ENCODE measurements at places on chromosomes 4 and X. TPM values are rescaled to one million over a fixed set of nuclear protein-coding genes. Genes with fewer than 3 reads are reported as not detected.

The STPG2 gene
- total RNA-seq, result not detected

- DNase-seq, result no peak
Observed at GRCh38 chr4:71426381-71427042, 87.7 kb downstream of the SLC4A4 start.

- no peak for DNase-seq
Observed at GRCh38 chrX:82998163-82998562, 509.9 kb upstream of the POU3F4 start.

DNA sequence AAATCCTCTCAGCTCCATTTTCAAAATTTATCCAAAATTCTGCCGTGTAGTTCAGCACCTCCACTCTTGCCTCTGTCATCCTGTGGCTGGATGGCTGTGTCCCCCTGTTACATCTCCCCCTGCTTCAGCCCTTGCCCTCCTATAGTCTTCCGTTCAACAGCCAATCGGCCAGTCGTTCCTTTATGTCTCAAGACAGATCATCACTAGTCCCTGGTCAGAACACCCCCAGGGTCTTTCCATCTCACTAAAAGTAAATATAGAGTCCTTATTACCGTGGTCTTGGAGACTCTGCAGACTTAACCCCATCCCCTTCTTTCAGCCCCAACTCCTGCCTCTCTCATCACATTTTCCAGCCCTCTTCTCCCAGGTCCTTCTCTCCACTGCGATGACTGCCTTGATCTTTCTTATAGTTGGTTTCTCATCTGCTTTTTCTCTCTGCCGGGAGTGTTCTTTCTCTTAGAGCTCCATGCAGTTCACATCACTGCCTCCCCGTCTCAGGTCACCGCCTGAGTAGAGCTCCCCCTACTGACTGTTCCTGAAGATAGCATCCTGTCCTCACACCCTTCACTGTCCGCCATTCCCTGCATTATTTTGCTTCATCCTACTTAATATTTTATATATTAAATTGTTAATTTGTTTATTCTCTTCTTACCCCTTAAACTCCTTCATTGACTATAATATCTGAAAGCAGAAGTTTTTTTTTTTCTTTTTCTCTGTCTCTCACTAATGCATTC lies 736.9 kb upstream of the MAGEB2 start:
- DNase-seq, result no peak

DNA sequence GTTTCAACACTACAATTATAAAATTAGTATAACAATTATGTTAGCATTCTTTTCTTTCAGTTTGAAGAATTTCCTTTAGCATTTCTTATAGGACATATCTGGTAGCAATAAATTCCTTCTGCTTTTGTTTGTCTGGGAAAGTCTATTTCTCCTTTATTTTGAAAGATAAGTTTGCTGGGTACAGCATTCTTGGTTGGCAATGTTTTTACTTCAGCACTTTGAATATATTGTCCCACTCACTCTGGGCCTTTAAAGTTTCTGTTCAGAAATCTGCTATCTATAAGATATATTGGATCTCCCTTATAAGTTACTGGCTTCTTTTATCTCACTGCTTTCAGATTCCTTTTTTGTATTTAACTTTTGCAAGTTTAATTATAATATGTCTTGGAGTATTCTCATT lies 222.1 kb downstream of the PARM1 start:
- no peak for DNase-seq

DNA sequence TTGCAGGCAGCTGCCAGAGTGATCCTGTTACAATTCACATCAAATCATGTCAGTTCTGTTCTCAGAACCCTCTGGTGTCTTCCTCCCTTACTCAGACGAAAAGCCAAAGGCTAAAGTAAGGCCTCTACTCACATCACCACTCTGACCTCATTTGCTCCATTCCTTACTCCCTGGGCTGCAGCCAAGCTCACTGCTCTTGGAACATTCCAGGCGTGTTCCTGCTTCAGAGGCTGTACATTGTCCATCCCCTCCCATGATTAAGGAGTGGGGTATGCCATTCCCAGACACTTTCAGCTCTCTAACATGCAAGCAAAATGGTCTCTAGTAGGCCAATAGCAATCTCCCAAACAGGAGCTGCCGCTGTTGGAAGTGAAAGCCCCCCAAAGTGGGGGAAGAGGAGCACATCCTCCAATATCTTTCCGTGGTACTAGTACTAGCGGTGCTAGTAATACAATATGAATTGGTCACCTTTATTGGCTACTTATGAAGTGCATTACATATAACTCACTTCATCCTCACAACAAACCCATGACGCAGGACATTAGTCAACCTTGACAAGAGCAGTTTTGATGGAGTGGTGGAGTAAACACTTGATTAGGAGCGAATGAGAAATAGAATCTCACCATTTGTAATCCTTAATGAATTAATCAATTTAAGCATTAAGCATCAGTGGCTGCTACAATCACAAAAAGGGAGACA lies 15.0 kb downstream of the GAB3 start:
- DNase-seq, result no peak
